ENCODE measurements at places on chromosomes 16 and 17. TPM values are rescaled to one million over a fixed set of nuclear protein-coding genes. Genes with fewer than 3 reads are reported as not detected.

MEOX1 gene
- 19.6 TPM for total RNA-seq

GRCh38 chr17:81396722-81397313, 1.6 kb downstream of the BAHCC1 start:
- H3K4me1 ChIP-seq = peaks cover 33% of the 10 kb centered on the region
- H3K36me3 ChIP-seq = no peaks in the 10 kb centered on the region
- DNase-seq = no peak
- peak overlapping the region; percentile 91 for H3K27ac ChIP-seq
- no peaks in the 10 kb centered on the region for H3K27me3 ChIP-seq

GRCh38 chr17:80006339-80006720, 29.3 kb downstream of the TBC1D16 start:
- H3K4me3 ChIP-seq = no peak overlapping the region
- no peak for DNase-seq
- no peak overlapping the region for H3K27ac ChIP-seq
- H3K4me1 ChIP-seq = peaks cover 11% of the 10 kb centered on the region
- no peaks in the 10 kb centered on the region for H3K27me3 ChIP-seq

CA7 gene
- not detected for total RNA-seq

DNA sequence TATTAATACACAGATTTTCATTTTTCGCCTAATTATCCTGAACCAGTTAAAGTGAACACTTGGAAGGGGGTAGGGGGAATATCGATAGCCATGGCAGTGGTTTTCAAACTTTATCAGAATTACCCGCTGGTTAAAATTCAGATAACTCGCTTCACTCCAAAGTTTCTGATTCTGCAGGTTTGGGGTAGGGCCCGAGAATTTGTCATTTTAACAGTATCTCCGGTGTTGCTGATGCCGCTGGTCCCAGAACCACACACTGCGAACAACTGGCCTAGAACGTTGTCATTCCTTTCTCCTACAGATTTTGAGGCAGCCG, 313 bp upstream of the NSRP1 start:
- no peak for DNase-seq
- H3K27me3 ChIP-seq = no peaks in the 10 kb centered on the region
- peaks cover 25% of the 10 kb centered on the region for H3K4me1 ChIP-seq
- peak overlapping the region; percentile 92 for H3K27ac ChIP-seq
- peaks cover 30% of the 10 kb centered on the region for H3K36me3 ChIP-seq

GRCh38 chr17:59402760-59403159, 71.3 kb downstream of the YPEL2 start:
- H3K4me3 ChIP-seq = no peak overlapping the region
- H3K4me1 ChIP-seq = peaks cover 7% of the 10 kb centered on the region
- H3K27ac ChIP-seq = peak overlapping the region; percentile 47
- H3K36me3 ChIP-seq = peaks cover 11% of the 10 kb centered on the region

ANKRD13B gene
- total RNA-seq = 8.3 TPM

GRCh38 chr17:56983366-56983765, 5.4 kb downstream of the SCPEP1 start:
- H3K4me1 ChIP-seq = peaks cover 9% of the 10 kb centered on the region
- H3K36me3 ChIP-seq = peaks cover 48% of the 10 kb centered on the region
- H3K27me3 ChIP-seq = no peaks in the 10 kb centered on the region
- H3K27ac ChIP-seq = no peak overlapping the region

DNA sequence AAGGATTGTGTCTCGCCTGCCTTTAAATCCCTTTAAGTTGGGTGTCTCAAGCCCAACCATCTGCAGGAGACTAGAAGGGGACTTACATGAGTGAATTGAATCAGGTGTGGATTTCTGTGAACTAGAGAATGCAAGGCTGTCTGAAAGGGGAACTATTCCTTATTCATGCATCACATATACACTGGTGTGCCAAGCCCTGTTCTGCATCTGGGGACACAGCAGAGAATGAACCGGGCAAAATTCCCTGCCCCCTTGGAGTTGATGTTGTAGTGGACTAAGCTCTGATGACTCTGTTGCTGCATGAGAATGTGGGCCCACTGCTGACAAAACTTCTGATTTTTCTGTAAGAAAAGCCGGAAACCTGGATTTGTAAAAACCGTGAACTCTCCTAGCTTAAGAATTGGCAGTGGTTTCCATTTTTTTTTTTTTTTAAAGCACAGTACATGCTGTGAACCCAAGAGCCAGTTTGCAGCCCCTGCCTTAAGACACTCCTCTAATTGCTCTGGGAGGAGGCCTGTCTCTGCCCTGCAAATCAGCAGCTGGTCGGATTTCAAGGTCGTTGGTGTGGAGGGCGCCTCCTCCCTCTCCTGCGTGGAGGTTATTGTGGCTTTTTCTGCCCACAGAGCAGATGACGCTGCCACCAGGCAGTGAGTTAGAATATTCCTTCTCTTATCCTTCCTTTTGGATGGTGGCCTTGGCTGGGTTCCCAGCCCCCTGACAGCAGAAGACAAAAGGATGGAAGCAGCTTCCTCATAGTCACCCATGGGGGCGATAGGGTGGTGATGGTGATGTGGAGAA, 131.0 kb downstream of the PRKCB start:
- H3K4me3 ChIP-seq = no peak overlapping the region
- no peaks in the 10 kb centered on the region for H3K4me1 ChIP-seq

- H3K4me3 ChIP-seq = peak overlapping the region; percentile 96
- H3K27me3 ChIP-seq = no peaks in the 10 kb centered on the region
- peaks cover 17% of the 10 kb centered on the region for H3K4me1 ChIP-seq
- no peaks in the 10 kb centered on the region for H3K36me3 ChIP-seq
- no peak for DNase-seq
- peak overlapping the region; percentile 92 for H3K27ac ChIP-seq
Observed at GRCh38 chr17:35087731-35088355, 24.3 kb upstream of the RFFL start.

TRPV2 gene
- total RNA-seq = 8.8 TPM

HSD11B2 gene
- 0.88 TPM for total RNA-seq

MAP3K14 gene
- total RNA-seq = 17.1 TPM

DNA sequence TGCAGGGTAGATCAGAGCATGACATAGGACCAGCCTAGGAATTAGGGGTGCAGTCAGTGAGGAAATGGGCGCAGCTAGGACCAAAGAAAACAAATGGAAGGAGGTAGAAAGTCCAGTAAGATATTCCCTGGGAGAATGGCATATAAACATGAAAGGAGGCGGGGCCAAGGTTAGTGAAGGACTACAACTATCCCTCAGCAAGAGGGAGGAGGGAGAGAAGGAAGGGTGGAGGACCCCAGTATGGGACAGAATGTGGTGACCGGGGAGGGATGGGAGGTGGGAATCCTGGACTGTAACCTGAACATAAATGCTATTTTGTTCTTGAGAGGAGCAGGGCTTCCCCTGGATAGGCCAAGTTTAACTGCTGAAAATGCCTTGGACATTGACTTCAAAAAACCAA, 22.8 kb downstream of the ITGB3 start:
- H3K36me3 ChIP-seq = no peaks in the 10 kb centered on the region
- H3K4me3 ChIP-seq = no peak overlapping the region
- H3K27ac ChIP-seq = peak overlapping the region; percentile 89
- H3K27me3 ChIP-seq = no peaks in the 10 kb centered on the region
- peaks cover 50% of the 10 kb centered on the region for H3K4me1 ChIP-seq
- DNase-seq = no peak

DNA sequence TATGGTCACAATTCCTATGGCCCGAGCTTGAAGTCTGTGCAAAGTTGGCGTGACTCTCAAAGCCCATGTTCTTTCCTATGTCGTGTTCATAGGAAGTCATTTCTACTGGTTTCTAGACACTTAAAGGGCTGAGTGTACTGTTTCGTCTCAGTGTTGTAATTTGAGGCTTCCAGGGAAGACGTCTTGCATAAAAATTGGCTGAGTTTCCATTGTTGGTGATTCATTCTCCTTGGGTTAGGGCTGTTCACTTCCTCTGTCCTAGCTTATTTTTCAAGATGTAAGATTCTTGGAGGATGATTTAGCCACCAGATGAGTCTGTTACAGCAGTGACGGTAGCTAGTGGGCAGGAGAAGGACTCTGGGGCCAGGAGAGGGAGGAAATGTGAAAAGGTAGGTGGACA, 43.1 kb downstream of the PIK3R5 start:
- no peaks in the 10 kb centered on the region for H3K4me1 ChIP-seq
- no peaks in the 10 kb centered on the region for H3K36me3 ChIP-seq
- no peak for DNase-seq
- H3K27ac ChIP-seq = no peak overlapping the region
- H3K4me3 ChIP-seq = no peak overlapping the region

- H3K4me3 ChIP-seq = no peak overlapping the region
- H3K4me1 ChIP-seq = peaks cover 3% of the 10 kb centered on the region
- H3K27ac ChIP-seq = no peak overlapping the region
- peak; percentile 23 for DNase-seq
- no peaks in the 10 kb centered on the region for H3K36me3 ChIP-seq
Observed at GRCh38 chr17:30093463-30094147, 23.0 kb upstream of the NSRP1 start.

DNA sequence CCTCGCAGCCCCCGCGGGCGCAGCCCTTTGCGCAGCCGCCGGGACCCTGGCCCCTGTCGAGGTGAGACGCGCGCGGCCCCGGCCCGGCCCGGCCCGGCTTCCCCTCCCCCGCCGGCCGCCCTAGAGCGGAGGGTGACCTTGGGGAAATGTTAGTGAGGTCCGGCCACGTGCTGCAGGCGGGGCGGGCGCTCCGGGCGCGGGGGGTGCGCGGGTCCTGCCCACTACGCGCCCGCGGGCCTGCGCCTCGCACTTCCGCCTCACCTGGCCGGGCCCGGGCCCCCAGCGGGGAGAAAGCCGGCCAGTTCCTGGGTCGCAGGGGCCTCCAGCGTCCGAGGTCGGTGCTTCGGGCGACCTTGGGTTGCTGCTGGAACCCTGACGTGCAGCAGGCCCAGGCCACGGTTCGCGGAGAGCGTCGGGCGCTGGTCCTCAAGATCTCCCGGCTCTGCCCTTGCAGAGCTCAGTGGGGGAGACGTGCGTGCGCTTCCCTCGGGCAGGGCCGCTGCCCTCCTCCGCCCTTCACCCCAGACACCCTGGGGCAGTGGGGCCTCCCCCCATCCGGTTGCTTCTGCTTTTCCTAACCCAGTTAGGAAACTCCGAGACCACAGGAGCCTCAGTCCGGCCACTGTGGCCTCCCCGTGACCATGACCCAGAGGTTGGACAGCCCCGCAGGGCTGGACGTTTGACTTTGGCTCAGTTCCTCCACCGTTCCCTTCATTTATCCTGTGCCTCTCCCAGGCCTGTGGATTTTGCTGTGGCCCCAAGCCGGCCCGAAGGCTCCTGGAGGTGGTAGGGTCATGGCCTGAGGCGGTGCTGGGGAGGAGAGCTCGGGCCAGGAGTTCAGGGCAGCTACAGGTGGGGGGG, 791 bp downstream of the MCRIP2 start:
- peak; percentile 77 for DNase-seq
- peak overlapping the region; percentile 98 for H3K27ac ChIP-seq
- peaks cover 17% of the 10 kb centered on the region for H3K4me1 ChIP-seq
- H3K27me3 ChIP-seq = no peaks in the 10 kb centered on the region
- no peaks in the 10 kb centered on the region for H3K36me3 ChIP-seq
- H3K4me3 ChIP-seq = peak overlapping the region; percentile 65

GRCh38 chr17:39867084-39867879, 720 bp upstream of the ZPBP2 start:
- H3K4me1 ChIP-seq = no peaks in the 10 kb centered on the region
- no peak overlapping the region for H3K27ac ChIP-seq
- no peaks in the 10 kb centered on the region for H3K36me3 ChIP-seq
- peaks cover 57% of the 10 kb centered on the region for H3K27me3 ChIP-seq
- no peak for DNase-seq
- H3K4me3 ChIP-seq = no peak overlapping the region

- no peaks in the 10 kb centered on the region for H3K4me1 ChIP-seq
- no peaks in the 10 kb centered on the region for H3K27me3 ChIP-seq
- H3K27ac ChIP-seq = no peak overlapping the region
- no peaks in the 10 kb centered on the region for H3K36me3 ChIP-seq
- DNase-seq = no peak
Observed at GRCh38 chr17:49748791-49749190, 15.1 kb downstream of the FAM117A start.

GRCh38 chr16:10765772-10766171, 22.1 kb downstream of the NUBP1 start:
- H3K4me3 ChIP-seq = no peak overlapping the region
- peaks cover 10% of the 10 kb centered on the region for H3K4me1 ChIP-seq
- no peak for DNase-seq

AOC3 gene
- total RNA-seq = 16.2 TPM

P2RX5 gene
- total RNA-seq = 15.4 TPM

GRCh38 chr17:40553694-40554534, 11.4 kb downstream of the CCR7 start:
- H3K27me3 ChIP-seq = no peaks in the 10 kb centered on the region
- peak overlapping the region; percentile 72 for H3K27ac ChIP-seq
- no peak overlapping the region for H3K4me3 ChIP-seq
- peak; percentile 84 for DNase-seq
- H3K36me3 ChIP-seq = no peaks in the 10 kb centered on the region
- H3K4me1 ChIP-seq = peaks cover 56% of the 10 kb centered on the region

ALDH3A2 gene
- 68.4 TPM for total RNA-seq

TMEM220 gene
- 8.3 TPM for total RNA-seq

GRCh38 chr17:350706-351448, 1.7 kb downstream of the RPH3AL start:
- H3K36me3 ChIP-seq = no peaks in the 10 kb centered on the region
- H3K27me3 ChIP-seq = no peaks in the 10 kb centered on the region
- peaks cover 30% of the 10 kb centered on the region for H3K4me1 ChIP-seq
- H3K27ac ChIP-seq = peak overlapping the region; percentile 83
- peak; percentile 87 for DNase-seq

DNA sequence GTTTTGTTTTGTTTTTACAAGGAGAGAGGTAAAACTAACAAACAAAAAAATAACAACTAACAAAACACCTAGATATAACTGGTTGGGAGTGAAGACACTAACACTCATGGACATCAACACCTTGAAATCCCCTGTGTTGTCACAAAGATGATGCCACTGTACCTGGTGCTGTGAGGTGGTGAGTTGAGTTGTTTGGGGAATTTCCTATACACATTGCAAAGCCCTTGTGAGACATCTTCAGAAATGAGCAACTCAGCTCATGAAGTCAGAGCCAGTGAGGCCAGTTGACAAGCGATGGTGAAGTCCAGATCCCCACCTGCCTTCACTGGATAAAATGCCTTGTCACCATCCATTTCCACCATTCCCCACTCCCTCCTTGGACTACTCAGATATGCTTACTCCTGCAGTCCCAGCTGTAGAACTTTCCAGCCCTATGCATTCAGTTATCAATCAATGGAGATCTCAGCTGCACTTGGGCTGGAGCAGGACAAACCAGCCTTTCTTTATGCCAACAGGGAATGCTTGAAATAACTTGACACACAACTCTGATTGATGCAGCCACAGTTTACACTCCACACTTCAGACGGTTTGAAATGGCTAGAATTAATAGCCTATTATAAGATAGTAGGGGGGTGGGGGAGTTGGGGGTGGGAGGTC, 22.2 kb downstream of the ANKFN1 start:
- H3K27ac ChIP-seq = no peak overlapping the region
- H3K4me3 ChIP-seq = no peak overlapping the region
- H3K4me1 ChIP-seq = no peaks in the 10 kb centered on the region
- H3K36me3 ChIP-seq = no peaks in the 10 kb centered on the region

GRCh38 chr17:41428591-41429291, 4.4 kb upstream of the KRT37 start:
- no peaks in the 10 kb centered on the region for H3K36me3 ChIP-seq
- DNase-seq = no peak
- H3K27me3 ChIP-seq = no peaks in the 10 kb centered on the region
- no peaks in the 10 kb centered on the region for H3K4me1 ChIP-seq
- no peak overlapping the region for H3K4me3 ChIP-seq

GRCh38 chr17:63140255-63140654, 174.2 kb downstream of the TANC2 start:
- no peak overlapping the region for H3K4me3 ChIP-seq
- H3K36me3 ChIP-seq = no peaks in the 10 kb centered on the region
- peaks cover 4% of the 10 kb centered on the region for H3K4me1 ChIP-seq
- DNase-seq = peak; percentile 12

MT2A gene
- 318 TPM for total RNA-seq

HOXB2 gene
- total RNA-seq = 0.81 TPM

GRCh38 chr17:32909787-32910369, 18.1 kb upstream of the TMEM98 start:
- H3K4me1 ChIP-seq = no peaks in the 10 kb centered on the region
- H3K4me3 ChIP-seq = no peak overlapping the region
- H3K27ac ChIP-seq = no peak overlapping the region
- peak; percentile 57 for DNase-seq
- H3K27me3 ChIP-seq = no peaks in the 10 kb centered on the region

MGRN1 gene
- total RNA-seq = 33.1 TPM

Data from heart left ventricle (tissue), 16 donors.